ENCODE measurements at places on chromosomes 2 and 18.

DNA sequence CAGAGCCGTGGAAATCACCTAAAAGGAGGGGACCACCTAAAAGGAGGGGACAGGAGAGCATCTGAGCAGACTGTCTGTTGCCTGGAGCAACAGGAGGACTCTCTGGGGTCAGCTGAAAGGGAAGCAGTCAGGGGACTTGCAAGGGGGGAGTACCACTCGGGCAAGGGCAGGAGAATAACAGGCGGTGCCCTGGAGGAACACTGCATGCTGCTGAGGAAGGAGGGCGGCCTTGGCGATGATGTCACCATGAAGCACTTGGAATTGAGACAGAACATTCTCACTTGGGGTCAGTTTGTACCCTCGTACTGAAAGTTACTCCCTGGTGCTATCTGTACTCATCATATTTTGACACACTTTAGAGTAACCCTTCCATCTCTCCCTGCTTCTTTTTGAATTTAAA lies 18.4 kb downstream of the SIX3 start:
- no peak for DNase-seq

- no peak for DNase-seq
These were observed 132.6 kb downstream of the VWC2L start for GRCh38 chr2:214543386-214543955.

- DNase-seq = peak; percentile 55
These were observed 16.4 kb upstream of the THADA start for GRCh38 chr2:43611987-43612894.

GRCh38 chr2:55025627-55026026 lies 24.6 kb downstream of the RTN4 start:
- no peak for DNase-seq

DNA sequence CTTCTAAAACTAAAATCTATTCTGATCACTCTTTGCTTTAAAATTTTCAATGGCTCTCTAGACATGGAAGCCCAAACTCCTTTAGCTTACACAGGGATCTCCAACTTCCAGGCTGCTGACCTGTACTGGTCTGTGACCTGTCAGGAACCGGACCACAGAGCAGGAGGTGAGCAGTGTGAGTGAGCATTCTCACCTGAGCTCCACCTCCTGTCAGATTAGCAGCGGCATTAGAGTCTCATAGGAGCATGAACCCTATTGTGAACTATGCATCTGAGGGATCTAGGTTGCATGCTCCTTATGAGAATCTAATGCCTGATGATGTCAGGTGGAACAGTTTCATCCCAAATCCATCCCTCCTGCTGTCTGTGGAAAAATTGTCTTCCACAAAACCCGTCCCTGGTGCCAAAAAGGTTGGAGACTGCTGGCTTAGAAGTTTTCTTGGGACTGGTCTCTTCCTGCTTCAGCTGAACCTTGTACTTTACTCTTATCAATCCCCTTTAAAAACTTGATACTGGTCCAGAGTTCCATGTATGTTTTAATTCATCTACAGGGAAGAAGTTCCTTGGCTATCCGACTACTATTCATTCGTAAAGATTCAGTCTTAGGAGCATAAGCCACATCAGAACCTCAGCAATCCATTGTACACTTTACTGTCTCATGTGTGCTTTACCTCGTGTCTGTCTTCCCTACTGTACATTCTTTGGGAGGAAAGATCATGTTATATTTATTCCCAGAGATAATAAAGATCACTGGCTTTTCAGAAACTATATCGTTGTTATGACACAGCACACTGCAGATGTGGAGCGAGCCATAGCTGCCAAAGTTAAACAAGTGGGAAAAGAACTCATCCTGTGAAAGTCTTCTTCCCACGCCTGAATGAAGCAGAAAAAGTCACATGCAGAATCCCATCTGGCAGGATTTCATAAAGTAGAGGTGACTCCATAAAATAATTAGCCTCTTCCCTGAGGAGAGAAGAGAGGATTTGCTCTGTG lies 183.8 kb downstream of the LRATD1 start:
- no peak for DNase-seq

DNA sequence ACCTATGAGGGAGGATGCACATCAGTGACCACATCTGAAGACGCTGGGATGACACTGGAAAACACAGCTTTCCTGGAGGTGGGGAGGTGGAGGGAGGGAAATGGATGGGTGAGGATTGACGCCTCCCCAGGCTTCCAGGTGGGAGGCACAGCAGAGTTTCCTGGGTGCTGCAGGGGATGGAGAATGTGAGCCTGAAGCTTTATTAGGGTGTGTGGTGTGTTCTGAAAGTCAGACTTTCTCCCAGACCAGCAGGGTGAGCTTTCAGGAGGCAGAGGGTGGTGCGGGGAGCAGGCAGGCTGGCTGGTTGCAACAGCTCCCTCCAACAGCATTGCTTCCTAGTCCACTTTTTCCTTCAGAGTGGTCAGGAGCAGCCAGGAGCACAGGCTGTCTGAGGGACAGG lies 263.1 kb downstream of the CELF4 start:
- no peak for DNase-seq

GRCh38 chr2:165185633-165186032 lies 18.2 kb downstream of the SCN3A start:
- DNase-seq = no peak

GRCh38 chr2:10285191-10285555 lies 17.5 kb upstream of the HPCAL1 start:
- peak; percentile 63 for DNase-seq

DNA sequence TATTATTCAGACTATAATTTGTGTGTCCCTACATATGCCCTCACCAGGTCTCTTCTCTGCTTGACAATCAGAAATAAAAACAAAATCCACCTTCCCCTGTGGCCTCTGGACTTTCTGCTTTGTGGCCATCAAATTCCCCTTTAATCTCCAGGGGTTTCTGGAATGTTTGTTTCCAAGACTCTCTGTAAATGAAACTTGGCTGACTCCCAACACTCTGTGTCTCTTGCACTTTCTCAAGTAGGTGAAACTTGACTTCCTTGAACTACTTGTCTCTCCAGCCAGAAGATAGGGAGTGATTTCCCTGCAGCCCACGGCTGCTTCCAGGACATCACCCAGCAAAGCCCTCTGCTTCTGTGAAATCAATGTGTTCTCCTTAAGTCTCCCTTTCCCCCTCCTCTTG lies 54.1 kb upstream of the AQP4 start:
- DNase-seq = no peak

DNA sequence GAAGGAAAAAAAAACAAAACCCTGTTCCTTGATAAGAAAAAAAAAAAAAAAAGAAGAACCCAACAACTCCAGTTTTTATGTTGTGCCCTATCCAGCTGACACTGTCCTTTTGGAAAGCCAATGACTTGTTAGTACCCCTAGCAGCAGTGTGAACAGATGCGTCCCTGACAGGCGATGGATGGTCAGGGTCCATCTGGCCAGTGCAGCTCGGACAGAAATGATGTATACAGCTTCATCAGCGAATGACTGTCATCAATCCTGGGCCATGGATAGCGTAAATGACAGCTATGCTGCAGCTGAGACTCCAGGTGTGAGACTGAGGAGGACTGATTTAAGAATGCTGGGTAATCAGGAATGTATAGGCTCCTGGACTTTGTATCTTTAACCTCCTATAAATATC lies 318.8 kb upstream of the FIGN start:
- no peak for DNase-seq

- DNase-seq = no peak
These were observed 13.2 kb downstream of the ARL4C start for GRCh38 chr2:234483568-234484251.

DNA sequence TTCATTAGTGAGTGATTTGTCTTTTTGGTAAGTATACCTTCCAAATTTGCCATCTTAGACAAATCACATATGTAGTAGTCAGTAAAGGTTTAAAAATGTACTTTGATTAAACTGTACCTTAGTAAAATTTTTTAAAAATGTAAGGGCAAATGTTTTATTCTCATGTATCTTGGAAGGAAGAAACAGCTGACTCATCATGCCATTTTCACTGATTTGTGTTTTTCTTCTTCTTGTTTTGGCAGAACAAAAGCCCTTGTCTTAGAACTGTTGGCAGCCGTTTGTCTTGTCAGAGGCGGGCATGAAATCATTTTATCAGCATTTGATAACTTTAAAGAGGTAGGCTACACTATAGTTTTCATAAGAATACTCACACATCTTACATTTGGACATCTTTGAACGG lies 136.5 kb downstream of the PRPF40A start:
- no peak for DNase-seq

DNA sequence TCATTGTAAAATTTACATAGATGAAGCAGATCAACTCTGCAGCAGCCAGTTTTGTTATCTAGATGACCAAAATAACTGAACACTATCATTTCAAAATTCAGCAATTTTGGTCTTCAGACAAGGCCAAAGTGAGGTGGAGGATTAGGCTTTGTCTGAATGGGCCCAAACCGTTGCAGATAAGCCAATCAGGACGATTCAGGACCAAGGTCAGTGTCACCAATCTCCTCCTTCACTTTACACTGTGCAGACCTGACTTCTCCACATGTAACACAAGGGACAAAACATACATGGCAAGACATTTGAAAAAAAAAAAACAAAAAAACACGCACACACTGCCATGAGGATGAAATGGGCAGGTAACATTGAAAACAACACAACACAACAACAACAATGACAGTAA lies 211.2 kb downstream of the NAPG start:
- no peak for DNase-seq

GRCh38 chr2:147223553-147224060 lies 621.2 kb upstream of the ACVR2A start:
- no peak for DNase-seq

DNA sequence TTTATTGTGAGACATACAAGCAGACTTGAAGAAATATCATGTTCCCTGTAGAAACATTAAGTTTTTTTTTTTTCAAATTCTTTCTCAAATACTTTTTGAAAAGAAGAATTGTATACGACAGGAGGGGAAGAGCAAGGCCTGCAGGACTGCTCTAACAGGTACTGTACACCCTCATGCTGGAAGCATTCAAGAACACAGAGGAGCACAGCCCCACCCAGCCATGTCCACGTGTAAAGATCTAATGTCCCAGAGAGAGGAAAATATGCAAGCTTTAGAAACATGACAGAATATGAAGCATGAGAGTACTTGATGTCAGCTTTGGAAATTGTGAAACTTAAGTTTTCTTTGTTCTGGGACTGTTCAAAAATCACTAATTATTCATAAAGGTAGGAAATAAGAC lies 191.6 kb downstream of the TTC32 start:
- DNase-seq = no peak

DNA sequence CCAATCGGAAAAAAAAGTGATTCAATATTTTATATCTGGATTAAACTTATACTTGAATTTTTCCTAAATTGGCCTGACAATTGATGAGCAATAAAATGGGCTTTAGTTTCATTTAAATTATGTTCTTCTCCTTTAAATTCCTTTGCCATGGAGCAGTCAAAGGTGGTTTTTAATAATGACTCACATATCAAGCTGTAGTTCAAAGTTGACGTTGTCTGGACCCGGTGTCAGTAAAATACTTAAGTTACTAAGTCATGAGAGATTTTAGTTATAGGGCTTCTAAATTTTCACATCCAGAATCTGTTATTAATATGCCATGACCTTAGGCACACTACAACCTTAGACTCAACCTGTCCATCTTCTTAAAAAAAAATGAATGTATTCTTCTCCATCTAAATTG lies 62.5 kb downstream of the CDH2 start:
- DNase-seq = no peak

GRCh38 chr2:63424329-63425078 lies 163.8 kb downstream of the WDPCP start:
- peak; percentile 51 for DNase-seq

- DNase-seq = no peak
These were observed 190.7 kb downstream of the GBX2 start for GRCh38 chr2:235977445-235977844.

DNA sequence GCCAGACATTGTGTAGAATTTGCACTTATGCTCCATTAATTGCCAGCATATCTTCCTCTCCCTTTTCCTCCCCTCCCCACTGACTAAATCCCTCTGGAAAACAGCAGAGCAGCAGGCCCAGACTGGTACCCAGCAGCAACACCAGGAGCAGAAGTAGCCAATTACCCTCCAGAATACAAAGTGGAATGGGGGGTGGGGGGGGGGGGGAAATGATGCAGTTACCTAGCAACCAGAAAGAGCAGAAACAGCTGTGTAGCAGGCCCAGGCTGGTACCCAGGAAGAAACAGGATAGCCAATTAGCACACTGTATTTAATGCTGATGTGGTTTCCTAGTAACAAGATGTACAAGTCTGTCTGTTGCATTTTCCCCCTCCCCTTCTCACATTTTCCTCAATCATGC lies 52.3 kb downstream of the KLF7 start:
- DNase-seq = no peak

DNA sequence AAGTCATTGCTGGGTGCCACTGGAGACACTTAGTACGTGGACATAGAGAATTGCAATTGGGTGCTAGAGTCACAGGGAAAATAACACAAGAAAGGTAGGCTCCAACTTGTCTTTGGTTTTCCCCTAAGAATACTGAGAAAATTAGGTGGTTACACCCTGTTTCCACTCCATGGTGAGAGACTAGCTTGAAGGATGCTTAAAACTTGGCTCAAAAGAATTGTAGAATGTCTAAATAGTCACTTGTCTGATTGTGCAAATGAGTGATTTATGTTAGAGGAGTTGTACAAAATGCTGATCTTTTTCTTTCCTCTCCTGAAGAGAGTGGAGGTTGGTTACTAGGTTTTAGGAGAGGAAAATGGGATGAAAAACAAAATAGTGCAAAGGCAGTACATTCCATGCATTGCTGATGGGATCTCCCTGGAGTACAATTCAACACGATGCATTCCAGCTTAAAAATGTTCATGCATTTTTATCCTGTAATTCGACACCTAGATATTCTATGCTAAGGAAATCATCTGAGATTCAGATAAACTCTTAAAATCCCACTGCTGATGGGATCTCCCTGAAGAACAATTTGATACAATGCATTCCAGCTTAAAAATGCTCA lies 2.2 kb upstream of the SERPINB12 start:
- DNase-seq = no peak

GRCh38 chr2:197211881-197212342 lies 98.7 kb downstream of the ANKRD44 start:
- DNase-seq = no peak

- DNase-seq = no peak
These were observed 202.6 kb downstream of the LDLRAD4 start for GRCh38 chr18:13420969-13421686.

DNA sequence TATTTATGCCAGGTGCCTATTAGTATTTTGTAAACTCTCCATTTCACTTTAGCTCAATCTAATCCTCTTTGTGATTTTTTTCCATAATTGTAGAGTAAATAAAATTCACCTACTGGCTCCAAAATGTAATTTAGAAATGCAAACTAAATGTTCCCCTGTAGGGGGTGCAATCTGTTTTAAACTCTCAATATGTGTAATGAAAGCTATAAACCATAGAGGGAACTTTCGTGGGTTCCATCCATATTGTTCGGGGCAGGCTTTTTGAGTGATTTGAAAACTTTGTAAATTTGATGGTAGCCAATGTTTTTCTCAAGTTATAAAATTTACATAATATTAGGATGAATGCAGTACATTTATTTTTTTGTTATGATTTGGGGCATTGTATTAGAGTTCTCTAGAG lies 49.4 kb downstream of the TSPYL6 start:
- DNase-seq = peak; percentile 16

GRCh38 chr18:59575995-59576394 lies 121.2 kb downstream of the CCBE1 start:
- DNase-seq = no peak
